HS-27A (cell line): ENCODE measurements at places on chromosomes 7 and 10.

- no peak for DNase-seq
These were observed 196.8 kb downstream of the RNLS start for GRCh38 chr10:88386204-88386788.

- no peak for DNase-seq
These were observed 42.3 kb downstream of the JMJD1C start for GRCh38 chr10:63423494-63423893.

DNA sequence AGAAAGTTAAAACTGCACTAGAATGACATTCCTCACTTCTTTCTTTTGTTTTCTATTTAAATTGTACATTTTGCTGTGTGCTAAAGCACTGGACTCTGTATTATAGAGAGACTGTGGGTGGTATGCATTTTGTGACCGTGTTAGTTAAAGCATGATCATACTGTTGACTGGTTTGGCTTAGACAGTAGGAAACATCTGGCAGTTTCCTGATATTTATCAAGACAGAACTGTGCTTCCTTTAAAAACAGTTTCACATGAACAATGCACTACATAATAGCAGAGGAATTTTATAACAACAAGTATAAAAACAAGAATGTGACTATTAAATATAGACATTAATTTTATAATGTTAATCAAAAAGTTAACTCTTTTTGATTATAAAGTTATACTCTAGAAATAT, 23.1 kb downstream of the GNG11 start:
- no peak for DNase-seq

DNA sequence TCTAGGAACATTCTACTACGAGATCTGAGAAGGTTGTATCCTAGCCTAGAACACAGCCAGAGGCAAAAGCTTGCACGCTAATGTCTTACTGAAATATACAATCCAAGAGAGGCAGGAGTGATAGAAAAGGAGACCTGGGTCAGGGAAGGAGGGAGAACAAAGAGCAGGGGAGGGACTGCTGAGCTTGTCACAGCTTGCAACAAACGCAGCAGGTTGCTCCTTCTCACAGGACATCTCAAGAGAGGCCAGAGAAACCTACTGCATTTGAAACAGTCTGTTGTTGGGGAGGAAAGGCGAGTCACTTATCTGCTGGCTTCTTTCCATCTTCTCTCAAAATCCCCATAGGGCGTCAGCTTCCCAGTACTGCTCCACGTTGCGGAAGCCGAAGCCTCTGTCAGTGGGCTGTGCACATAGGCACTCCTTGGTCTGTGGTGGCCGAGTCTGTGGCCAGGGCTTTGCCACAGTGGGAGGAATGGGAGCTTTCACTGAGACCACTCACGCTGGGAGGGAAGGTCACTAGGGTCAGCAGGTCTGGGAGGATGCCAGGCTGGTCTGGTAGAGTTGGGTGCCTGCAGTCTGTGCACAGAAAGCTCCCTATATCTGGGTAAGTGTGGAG, 25.8 kb upstream of the GPNMB start:
- DNase-seq: no peak

DNA sequence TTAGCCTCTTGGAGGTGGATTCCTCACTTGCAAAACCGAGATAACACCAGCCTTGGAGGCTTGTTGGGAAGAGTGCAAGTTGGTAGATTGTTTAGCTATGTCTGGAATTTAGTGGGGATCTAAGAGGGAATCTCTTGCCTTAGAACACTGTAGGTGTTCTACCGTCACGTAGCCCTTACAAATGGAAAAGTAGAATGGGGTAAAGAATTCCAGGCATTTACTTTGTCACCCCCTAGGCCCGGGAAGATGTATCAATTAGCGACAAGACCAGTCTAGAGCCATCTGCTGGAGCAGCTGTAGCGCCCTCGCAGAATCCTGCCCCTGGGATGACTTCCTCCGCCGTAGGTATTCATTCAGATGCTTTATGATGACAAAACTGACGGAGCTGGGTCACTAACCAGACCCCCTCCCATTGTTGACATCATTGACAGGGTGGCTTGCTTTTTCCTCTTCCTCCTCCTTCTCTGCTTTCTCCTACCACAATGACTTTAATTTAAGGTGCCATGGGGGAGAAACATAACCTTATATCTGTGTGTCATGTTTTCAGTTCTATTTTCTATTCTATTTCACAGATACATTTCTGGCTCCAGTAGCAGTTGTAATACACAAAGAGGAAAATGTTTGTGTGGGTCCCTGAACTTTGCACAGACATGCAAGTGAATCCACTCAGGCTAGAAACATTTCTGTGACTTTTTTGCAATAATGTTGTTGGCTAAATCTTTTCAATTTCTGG, 262.6 kb upstream of the LYZL1 start:
- DNase-seq: no peak

GRCh38 chr10:104589871-104590270, 51.2 kb upstream of the SORCS3 start:
- peak; percentile 54 for DNase-seq
